Skin of body (tissue), 3 donors: ENCODE measurements at places on chromosomes 5 and 9.

- no peak for DNase-seq
Observed at GRCh38 chr5:35438288-35438687, 179.4 kb upstream of the SPEF2 start.

DNA sequence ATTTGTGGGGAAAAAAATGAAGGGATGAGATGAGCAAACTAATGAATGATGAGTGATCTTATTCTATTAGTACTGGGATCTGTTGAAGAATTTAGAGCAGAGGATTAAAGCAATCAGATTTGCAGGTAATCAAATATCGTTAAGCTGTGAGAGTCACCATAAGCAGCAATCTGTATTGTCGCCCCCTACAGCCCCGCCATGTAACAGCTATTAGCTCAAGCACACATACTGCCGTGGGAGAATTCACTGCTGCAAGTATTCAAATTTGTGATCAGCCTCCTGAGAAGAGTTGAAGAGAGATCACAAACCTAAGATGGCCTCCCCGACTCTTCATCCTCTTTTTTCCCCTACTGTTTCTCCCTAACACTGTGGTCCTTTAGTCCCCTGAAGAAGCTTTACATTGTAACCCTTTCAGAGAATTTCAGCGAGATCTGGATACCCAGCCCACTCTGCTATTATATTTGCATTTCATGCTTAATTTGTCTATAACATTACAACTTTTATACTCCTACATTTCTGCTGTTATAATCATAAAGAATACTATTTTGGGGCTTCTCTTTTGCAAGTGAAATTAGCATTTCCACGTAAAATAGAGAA lies 28.5 kb upstream of the PHF24 start:
- no peak for DNase-seq

DNA sequence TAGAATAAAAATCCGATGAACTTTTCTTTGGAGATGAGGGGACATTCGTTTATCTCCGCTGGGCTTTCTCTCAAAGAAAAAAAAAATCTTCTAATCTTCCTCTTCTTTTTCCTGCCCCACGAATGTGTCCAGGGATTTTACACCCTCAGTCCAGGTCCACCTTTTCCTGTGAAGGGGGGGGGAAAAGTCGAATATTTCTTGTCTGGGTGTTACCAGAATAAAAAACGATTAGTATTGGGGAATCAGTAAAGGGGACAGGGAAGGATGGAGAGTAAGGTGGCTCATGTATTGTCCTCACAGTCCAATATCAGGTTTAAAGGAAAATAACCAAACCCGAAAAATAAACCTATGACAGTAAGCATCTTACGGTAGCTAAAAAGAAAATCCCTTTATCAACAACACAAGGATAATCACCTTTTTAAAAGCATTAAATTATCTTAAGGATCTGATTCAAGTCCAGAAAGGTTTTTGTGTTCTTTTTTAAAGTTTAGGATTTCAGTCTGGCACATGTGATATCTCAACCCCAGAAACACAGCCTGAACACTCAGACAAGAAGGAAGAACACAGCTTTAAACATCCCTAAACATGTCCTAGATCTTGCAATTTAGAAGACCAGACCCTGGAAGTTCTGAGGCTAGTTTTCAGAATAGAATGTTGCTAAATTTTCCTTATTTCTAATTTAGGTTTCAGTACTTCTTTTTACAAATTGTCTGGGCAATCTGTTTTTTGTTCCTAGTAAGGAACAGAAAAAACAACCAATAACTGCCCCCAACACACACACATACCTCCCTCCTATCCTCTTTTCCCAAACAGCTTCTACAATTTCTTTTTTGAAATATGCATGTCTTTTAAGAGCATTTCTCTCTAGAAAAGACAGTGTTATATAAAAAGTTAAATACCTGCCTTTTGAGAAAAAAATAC lies 1.2 kb downstream of the ZNF608 start:
- no peak for DNase-seq

DNA sequence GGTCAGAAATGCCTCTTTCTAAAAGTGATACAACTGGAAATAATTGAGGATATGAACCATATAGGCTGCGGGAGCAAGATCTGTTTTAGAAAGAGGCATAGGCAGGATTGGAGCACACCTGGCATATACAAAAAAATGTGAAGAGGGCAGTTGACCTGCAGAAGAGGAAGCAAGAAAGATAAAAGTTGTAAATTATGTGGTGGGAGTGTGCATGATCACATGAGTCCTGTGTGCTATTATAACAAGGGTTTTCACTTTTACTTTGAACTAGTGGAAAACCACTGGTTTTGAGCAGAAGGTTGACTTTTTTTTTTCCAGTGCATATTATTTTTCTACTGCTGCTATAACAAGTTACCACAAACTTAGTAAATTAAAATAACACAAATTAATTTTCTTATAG lies 489.3 kb downstream of the ANXA1 start:
- no peak for DNase-seq

GRCh38 chr5:36423578-36424307 lies 122.0 kb upstream of the RANBP3L start:
- DNase-seq = peak; percentile 11

DNA sequence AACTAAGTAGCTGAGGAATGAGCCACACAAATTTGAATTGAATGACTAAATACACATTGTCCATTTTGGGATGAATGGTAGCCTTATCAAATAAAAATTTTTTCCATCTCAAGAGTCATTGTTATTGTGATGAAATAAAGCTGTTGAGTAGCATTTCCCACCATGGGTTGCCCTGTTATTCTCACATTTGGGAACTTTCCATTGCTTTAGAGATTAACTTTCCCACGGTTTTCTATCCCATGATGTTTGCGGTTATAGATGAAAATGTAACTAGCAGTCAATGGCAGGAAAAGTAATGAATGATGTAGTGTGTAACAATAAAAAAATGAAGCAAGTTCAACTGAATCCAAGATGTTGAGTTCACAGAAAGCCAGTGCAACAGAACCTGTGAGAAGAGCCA lies 59.9 kb upstream of the PLPP1 start:
- DNase-seq = no peak

- DNase-seq = no peak
Observed at GRCh38 chr9:126050605-126050990, 276.0 kb upstream of the MVB12B start.

- DNase-seq = no peak
Observed at GRCh38 chr5:74127381-74128320, 501.7 kb downstream of the ARHGEF28 start.

- no peak for DNase-seq
Observed at GRCh38 chr9:31136524-31136923, 1247.9 kb upstream of the ACO1 start.

DNA sequence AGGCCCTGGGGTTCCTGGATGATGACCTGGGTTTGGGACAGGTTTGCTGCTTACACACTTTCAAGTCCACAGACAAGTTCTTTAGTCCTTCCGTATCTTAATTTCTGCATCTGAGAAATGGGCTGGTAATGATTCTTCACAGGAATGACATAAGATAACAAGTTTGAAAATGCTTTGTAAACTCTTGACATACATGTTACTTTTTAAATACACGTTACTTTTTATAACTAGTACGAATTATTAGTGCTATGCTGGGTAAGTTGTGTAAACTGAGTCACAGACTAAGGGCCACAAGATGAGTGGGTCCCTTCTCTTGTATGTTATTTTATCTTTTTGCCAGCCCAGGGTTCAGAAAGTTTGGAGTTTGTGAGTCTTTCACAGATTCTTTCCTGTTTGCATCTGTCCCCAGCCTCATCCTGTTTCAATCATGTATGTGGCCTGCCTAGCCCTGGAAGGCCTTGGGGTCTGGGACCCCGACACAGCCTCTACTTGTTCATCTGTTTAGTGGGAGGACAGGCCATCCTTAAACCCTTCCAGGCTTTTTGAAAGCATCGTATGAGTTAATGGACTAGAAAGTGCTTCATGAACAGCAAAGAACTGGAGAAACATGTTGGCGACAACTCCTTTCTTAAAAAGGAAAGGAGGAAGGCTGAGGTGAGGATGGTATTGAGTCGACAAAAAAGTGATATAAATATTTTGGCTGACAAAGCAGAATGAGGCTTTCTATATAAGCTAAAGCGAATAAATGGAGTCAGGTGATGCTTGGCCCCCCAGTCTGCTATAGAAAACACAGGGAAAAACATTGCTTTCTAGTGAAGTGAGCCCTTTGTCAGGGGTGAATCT lies 9.3 kb downstream of the ZNF618 start:
- no peak for DNase-seq

DNA sequence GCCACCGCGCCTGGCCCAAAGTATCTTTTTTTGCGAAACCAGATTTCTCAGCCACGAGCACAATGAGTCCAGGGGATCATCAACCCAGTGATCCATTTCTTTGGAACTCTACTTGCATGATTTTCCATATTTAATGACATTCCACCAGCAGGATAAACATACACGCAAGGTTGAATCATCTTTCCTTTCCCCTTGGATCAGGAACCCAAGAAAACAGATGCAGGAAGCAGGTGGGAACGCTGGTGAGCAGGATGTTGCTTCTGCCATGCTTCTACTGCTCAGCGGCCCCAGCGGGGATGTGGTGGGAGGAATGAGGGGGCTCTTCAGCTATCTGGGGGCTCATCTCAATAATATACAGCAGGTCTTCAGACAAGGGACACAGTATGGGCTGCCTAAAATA lies 118.2 kb downstream of the SEC61B start:
- DNase-seq = no peak

DNA sequence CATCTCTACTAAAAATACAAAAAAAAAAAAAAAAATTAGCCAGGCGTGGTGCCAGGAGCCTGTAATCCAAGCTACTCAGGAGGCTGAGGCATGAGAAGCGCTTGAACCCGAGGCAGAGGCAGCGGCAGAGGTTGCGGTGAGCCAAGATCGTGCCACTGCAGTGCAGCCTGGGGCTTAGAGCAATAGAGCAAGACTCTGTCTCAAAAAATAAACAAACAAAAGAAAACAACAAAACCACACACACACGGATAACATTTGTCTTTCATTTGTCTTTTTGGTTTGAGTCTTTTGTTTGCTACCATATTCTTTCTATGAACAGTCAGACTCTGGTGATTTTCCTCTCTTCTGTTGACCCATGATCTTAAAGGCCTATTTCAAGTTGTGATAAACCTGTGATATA lies 1168.3 kb upstream of the WWC1 start:
- no peak for DNase-seq

DNA sequence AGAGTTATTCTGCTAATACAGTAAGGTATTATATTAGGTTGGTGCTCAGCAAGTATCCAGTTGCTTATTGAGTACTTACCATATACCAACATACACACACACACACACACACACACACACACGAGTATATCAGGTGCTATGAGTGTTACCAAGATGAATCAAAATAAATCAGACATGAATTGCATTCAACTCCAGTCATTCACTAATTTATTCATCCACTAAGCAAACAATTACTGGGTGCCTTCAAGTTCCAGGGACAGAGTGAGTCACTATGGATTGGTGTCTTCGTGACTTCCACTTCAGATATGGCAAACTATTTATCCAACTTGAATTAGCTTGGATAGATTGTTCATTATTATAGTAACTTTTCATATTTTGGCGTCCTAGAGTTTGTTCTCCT lies 140.7 kb upstream of the SLC44A1 start:
- DNase-seq = no peak

DNA sequence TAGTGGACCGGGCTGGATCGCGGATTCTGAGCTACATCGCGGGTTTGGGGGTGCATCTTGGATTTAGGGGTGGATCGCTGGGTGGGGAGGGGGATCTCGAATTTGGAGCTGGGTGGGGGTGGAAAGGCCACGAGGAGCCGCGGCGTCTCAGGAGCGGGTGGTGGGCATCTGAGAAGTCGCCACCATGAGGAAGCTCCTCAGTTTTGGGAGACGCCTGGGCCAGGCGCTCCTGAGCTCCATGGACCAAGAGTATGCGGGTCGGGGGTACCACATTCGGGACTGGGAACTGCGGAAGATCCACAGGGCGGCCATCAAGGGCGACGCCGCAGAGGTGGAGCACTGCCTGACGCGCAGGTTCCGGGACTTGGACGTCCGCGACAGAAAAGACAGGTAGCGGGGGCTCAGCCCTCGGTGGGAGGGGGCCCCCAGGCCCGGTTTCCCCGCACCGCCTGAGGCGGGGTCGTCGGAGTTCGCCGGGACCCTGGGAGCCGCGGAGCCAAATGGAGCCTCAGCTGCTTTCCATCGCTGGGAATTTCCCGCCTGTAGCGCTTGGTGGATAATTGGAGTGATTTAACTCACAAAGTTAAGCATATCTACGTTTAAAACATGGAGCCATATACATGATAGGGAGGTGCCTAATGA lies 376 bp downstream of the ANKRD18B start:
- no peak for DNase-seq

DNA sequence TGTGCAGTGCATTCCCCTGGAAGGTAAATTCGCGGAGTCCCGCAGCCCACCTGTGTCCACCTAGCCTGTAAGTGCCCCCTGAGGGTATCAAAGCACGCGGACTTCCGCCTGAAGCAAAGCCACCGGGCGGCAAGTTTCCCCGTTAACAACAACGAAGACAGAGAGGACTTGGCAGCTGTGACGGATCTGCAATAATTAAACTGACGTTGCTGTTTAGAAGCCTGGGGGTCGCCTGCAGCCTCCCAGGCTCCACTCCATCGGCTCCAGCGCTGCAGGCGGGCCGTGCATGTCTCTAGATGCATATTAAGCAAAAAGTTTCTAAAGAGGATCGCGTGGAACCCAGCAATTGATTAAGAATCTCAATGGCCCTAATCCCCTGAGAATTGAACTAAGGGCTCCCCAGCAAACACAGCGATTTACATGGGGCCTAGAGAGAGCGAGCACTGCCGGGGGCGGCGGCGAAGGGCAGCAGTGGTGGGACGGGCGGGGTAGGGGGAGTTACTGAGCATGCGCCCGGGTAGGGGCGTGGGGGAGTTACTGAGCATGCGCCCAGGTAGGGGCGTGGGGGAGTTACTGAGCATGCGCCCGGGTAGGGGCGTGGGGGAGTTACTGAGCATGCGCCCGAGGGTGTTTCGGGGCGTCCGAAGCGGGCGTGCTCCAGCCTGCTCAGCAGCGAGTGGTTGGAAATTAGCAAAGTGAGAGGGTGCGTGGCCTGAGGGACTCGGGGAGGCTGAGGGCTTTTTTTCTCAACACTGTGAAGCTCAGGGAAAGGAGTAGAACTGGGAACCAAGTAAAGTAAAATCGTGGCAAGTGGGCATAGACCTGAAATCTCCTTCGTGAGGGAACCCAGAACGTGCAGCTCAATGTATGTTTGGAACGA lies 255.2 kb downstream of the DOCK8 start:
- DNase-seq = peak; percentile 79

GRCh38 chr5:96023518-96023917 lies 61.9 kb upstream of the ELL2 start:
- no peak for DNase-seq

GRCh38 chr9:117523531-117524153 lies 108.8 kb upstream of the ASTN2 start:
- no peak for DNase-seq

DNA sequence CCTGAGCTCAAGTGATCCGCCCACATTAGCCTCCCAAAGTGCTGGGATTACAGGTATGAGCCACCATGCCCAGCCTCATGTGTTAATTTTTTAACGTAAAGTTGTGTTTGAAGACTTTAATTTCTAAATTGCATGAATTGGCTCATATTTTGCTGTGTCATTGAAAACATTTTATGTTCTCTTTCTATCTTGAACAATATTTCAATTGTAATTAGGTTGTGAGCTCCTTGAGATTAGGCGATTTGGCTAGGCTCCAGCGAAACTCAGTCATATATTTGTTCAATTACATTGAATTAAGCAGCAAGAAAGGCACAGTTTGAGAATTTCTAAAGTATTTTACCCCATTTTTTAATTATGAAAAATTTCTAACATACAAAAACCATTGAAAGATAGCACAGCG lies 34.0 kb downstream of the GAPVD1 start:
- DNase-seq = no peak
